ENCODE measurements at places on chromosomes 12 and 14.

- no peak for DNase-seq
These were observed 140.1 kb downstream of the SYNE2 start for GRCh38 chr14:63992858-63993257.

- peak; percentile 62 for DNase-seq
These were observed 48.1 kb upstream of the BCL11B start for GRCh38 chr14:99320105-99320572.

GRCh38 chr12:56221232-56221756, 428 bp downstream of the RNF41 start:
- no peak for DNase-seq

DNA sequence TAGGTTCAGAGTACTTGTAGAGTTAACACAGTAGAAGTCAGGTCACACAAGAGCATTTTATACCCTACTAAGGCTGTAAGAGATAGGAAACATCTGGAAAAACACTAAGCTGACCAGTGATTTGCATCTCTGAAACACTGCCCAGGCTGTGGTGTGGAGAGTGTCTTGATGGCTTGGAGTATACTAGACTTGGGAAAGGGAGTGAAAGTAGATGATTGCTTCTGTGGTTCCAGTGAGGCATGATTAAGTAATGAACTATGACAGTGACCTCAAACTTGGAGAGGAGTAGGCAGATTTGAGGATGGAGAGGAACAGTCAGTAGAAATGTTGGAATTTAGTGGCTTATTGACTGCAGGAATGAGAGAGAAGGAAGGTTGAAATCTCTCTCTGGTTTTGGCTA, 201.2 kb downstream of the FLRT2 start:
- no peak for DNase-seq

DNA sequence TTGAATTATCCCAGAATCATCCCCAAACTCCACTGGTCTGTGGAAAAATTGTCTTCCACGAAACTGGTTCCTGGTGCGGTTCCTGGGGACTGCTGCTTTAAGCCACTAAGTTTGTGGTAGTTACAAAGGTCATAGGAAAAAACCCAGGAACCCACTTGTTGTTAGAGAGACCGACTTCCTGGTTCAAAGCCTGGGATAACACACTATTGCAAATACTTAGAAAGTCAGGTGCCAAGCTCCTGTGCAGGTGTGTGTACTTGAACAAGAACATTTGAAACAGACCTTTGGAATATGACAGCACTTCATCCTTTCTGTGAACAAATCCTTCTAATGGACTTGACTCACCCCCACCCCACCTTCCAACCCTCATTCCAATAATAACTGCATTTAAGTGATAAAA, 519.6 kb downstream of the GLT1D1 start:
- no peak for DNase-seq

- DNase-seq: no peak
These were observed 178.6 kb downstream of the EFCAB11 start for GRCh38 chr14:89775946-89776345.

DNA sequence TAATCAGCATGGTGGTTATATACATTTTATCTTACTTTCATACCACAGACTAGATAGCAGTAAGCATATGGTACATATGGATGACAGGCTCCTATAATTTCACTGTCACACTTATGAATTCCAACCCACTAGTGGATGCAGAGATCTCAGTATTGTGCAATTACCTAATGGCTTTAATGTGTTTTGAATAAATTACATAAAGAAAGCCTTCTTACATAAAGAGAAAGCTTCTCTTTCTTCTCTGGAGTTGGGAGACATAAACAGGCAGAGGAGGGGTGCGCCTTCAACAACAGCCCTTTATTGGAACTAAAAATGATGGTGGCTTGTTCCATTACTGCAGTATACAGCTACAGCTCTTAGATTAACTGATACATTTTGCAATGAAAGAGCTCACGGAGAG, 52.6 kb downstream of the SAV1 start:
- no peak for DNase-seq

GRCh38 chr14:58535044-58535443, 102.7 kb upstream of the DACT1 start:
- DNase-seq: no peak

DNA sequence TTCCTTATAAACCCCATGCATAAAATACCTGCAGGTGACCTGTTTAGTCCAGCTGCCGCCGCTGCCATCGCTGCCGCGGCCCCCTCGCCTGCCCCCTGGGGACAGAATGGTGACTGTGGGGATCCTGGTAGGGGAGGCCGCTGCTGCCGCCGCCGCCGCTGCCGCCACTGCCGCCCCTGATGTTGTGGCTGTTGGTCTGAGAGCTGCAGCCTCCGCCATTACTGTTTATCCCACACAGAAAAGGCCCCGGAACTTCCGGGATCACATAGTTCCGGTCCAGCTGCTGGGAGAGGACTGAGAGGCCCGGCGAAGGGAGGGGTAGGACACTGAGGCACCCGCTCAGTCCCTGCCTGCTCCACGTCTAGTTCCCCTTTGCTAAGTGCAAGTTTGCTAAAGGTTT, 244.9 kb downstream of the C12orf50 start:
- peak; percentile 78 for DNase-seq

- DNase-seq: no peak
These were observed 14.6 kb upstream of the NUDT14 start for GRCh38 chr14:105195522-105196264.

DNA sequence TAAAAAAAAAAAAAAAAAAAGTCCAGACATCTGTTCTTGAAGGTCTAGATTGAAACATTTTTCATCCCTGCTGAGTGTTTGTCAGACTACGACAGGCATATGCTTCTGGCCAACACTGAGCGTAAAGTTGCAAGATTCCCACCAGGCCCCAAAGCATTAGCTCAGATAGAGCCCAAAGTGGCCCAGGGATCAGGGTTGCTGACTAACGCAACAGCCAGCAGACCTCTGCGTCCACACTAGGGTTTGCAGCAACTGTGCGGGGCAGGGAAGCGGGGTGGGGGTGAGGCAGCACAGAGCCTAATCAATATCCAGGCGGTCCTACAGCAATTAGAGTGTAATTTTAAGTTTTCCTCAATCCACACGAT, 55.7 kb downstream of the SSH1 start:
- DNase-seq: no peak
